ENCODE measurements at places on chromosomes 3 and 15. TPM values are rescaled to one million over a fixed set of nuclear protein-coding genes. Genes with fewer than 3 reads are reported as not detected.
A peak's percentile ranks its signal among the peaks of the same experiment; 100 is the strongest.

The KCNMB2 gene
- total RNA-seq = 13.6 TPM

- no peak for DNase-seq
Measured at GRCh38 chr15:70262171-70262570, 164.5 kb upstream of the TLE3 start.

GRCh38 chr3:156350781-156351180, 204.1 kb downstream of the SSR3 start:
- DNase-seq = no peak

GRCh38 chr3:76554707-76555106, 485.2 kb upstream of the ROBO2 start:
- DNase-seq = peak; percentile 26

The SLC6A20 gene
- 3.1 TPM for total RNA-seq
